Frontal cortex (tissue), 4 donors: ENCODE measurements at places on chromosomes 7 and 10. TPM values are rescaled to one million over a fixed set of nuclear protein-coding genes. Genes with fewer than 3 reads are reported as not detected.

CALN1 gene
- total RNA-seq, result 40.4 TPM

DNA sequence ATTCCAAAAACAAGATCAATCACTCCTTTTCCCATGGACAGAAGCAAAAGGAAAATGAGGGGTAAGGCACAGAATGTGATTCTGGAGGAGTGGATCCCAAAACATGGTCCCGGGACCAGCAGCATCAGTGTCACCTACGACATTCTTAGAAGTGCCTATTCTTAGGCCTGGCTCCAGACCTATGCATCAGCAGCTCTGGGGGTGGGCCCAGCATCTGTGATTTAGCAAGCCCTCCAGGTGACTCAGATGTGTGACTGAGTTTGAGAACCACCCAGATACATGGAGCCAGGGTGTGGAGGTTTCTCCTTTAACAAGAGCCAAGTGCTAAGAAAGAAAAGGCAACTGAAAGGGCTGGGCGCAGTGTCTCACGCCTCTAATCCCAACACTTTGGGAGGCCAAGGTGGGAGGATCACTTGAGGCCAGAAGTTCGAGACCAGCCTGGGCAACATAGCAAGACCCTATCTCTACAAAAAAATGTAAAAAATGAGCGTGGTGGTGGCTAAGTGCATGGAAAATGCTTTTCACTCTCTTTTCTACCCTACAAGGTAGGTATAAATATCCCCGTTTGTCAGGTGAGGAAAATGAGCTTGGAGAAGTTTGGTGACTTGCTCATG is 17.1 kb upstream of the ARPC1A start:
- no peak for DNase-seq

- DNase-seq, result no peak
Observed at GRCh38 chr7:146736446-146737190, 620.0 kb downstream of the CNTNAP2 start.

- no peak for DNase-seq
Observed at GRCh38 chr10:132748545-132749370, 37.2 kb downstream of the NKX6-2 start.

- DNase-seq, result no peak
Observed at GRCh38 chr10:98589007-98589406, 142.3 kb upstream of the HPS1 start.

DNA sequence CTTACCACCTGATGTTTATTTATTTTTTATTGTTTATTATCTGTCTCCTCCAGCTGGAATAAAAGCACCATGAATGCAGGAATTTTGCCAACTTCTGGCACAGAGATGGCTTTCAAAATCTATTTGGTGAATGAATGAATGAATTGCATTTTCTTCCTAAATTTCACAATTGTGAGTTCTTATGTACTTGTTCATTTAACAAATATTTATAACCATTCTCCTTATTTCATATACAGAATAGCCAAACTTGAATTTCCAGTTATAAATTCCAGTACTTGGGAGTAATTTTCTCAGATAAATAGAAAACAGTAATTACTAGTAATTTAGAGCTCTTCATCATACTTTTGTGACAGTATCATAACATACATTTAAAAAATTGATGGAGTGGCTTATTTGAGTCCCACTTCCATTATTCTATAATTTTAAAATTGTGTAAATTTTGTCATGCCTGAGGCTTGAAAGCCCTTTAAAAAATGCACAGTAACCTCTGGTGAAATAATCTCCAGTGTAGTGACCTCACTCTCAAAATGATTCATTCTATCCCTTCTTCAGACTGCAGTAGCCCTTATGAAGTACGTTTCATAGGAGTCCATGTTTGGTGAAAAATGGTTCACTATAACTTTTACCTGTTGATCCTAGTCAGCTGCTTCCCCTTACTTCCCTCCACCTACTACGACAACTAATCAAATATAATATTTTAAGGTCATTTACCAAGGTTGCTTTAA is 40.0 kb upstream of the SRI start:
- no peak for DNase-seq
